ENCODE measurements at places on chromosomes 16 and 17.

GRCh38 chr16:1002399-1003166, 21.0 kb downstream of the SOX8 start:
- DNase-seq = no peak

- DNase-seq = no peak
These were observed 6.9 kb upstream of the WDR59 start for GRCh38 chr16:74991593-74992403.

GRCh38 chr17:18981642-18982424, 22.7 kb downstream of the FAM83G start:
- no peak for DNase-seq

DNA sequence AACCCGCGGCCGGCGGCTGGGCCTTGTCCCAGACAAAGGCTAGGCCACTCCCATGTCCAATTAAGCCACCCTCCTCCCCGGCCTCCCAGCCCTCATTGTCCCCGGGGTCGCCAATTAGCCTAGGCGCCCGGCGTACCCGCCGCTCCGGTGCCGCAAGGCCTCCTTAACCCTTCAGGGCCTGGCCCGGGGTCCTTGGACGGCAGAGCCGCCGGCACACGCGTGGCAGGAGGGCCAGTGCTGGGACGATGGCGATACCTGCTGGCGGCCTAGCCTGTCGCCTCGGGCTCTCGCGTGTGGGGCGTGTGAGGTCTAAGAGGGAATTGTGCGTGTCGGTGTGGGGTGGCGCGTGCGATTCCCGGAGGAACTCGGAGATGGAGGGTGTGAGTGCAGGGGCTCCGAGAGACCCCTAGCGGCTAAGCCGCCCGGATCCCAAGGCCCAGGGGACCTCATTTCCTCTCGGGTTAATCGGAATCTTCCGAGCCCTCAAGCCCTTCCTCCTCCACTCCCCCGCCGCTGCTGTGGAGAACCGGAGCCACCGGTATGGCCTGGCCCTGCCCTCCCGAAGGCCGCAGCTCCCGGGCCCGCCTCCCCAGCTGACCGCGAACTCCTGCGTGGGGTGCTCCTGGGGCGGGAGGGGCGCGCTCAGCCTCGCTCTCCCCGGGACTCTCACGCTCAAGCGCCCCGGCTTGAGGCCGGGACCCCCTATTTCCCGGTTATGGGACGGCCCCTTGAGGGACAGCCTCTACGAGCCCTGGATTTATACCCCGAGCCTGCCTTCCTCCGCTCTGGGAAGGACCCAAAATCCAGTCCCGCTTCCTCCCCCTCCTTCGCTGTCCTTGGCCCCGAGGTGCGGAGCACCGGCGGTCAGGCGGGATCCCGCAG, 11.9 kb downstream of the TBX2 start:
- DNase-seq = no peak

DNA sequence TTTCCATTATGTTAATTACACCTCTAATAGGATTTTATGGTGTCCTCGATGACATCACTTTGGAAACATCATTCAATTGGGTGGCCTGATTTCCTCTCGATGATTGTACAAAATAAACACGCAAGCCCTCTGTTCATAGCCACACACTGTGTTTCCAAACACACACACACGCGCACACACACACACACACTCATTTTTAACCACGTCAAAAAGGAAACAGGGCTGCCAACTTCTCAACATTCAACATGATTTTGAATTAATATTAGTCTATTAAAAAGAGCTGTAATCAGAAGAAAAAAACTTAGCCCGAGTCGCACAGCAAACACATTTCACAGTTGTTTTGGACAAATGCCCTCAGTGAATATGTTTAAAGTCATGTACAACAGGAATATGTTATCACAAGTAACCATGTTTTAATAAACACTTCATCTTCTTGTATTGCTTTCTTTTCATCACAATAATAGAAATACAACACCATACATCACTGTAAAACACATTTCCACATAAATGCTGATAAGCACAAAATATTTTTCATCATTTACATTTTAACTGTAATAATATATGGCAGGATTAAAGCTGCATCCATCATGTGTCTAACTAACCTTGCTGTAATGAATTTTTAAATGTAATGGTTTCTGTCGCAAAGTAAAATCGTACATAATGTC, 219.1 kb upstream of the IRX3 start:
- no peak for DNase-seq

GRCh38 chr17:18037486-18037885, 1.5 kb downstream of the ATPAF2 start:
- no peak for DNase-seq

DNA sequence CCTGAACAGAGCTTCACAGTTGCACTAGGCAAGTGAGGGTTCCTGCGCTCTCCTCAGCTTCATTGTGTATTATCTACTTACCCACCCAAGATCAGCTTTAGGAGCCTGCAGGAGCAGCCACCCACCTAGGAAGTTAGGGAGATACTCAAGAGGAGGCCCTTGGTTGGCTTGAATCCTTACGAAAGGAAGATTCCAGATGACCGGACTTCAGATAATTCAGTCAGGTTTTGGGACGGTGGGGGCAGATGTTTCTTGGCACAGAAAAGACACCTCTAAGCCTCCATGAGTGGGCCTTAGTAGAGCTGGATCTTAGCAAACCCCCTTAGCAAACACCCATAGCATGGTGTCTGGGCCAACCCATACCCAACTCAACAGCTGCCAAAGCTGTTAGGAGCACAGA, 2.4 kb upstream of the CBFB start:
- DNase-seq = no peak

- no peak for DNase-seq
These were observed 1.6 kb upstream of the MRPL38 start for GRCh38 chr17:75906143-75906884.

DNA sequence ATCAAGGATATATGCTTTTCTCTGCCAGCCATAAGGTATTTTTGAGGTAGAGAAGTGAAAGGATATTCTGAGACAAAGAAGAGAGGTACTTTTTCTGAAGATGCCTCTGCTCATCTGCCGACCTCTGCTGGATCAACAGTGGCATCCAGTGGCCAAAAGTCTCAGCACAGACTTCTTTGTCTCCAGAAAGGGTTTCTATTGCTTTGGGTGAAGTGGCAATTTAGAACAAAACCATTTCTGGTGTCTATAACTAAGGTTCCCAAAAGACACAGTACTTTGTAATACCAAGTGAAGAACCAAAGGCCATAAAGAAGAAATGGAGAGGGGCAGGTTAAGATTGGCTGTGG, 155.2 kb upstream of the C17orf78 start:
- no peak for DNase-seq

GRCh38 chr16:69935278-69935711, 15.8 kb upstream of the CLEC18A start:
- no peak for DNase-seq

GRCh38 chr16:73886426-73886825, 410.2 kb upstream of the PSMD7 start:
- no peak for DNase-seq

- no peak for DNase-seq
These were observed 18.6 kb downstream of the GAN start for GRCh38 chr16:81333356-81333755.

DNA sequence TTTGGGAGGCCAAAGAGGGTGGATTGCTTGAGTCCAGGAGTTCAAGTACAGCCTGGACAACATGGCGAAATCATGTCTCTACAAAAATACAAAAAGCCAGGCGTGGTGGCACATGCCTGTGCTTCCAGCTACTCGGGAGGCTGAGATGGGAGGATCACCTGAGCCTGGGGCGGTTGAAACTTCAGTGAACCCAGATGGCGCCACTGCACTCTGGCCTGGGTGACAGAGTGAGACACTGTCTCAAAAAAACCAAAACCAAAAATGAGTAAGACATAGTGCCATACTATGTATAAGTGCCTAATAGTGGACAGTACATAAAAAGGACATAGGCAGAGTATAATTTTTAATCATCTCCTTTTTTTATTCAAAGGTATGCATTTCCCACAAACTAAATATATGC, 4.0 kb downstream of the CTC1 start:
- DNase-seq = no peak

DNA sequence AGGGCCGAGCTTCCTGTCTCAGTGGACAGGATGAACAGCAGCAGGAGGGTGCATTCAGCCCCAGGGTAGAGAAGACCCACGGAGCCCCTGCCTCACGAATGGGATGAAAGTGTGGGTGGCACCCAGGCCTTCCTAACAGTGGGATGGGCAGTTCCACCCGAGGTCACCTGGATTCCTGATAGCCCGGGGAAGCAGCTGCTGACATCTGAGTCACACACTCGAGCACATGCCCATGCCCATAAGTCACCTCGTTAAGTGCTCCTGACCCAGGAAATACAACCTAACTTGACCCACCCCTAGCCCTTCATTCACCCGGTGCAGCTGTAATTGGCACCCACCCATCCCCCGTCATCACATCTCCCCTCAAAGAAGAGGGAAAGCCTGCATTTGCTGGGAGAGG, 85.3 kb upstream of the FOXF1 start:
- DNase-seq = no peak

DNA sequence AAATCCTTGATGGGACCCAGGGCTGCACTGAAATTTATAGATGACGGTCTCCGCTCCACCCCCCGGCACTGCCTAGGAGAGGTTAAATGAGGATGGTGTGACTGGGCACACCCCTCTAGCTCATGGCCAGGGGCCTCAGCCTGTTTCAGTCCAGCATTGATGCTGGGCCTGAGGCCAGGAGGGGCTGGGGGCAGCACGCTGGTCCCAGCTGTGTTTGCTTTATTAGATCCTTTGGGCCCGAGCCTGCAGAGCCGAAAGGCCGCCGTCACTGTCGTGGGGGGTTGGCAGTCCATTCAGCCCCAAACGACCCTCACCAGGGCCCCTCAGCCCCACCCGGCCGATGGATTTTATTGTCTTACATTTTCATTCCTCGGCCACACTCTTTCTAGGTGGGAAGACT, 10.8 kb upstream of the DOK4 start:
- no peak for DNase-seq

GRCh38 chr17:57601143-57601735, 143.9 kb downstream of the CCDC182 start:
- no peak for DNase-seq

GRCh38 chr17:7945651-7946050, 13.6 kb downstream of the CNTROB start:
- no peak for DNase-seq

DNA sequence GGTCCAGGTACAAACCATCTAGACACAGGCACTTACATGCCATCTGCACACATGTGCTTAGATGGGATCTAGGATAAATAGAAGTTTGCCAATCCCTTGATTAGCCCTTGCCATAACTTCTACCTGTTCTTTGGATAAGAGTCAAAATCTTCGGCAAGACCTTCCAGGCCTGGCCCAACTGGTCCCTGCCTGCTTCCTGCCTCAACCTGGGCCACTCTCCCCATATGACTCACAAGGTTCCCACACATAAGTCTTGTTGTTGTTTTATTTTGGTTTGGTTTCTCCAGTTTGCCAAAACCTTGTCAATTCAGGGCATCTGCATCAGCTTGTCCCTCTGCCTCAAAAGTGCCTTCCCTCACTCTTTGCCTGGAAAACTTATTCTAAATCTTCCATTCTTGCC, 95.3 kb upstream of the XYLT1 start:
- DNase-seq = no peak

- DNase-seq = no peak
These were observed 235.8 kb upstream of the NLRP1 start for GRCh38 chr17:5819921-5820685.

GRCh38 chr17:63150490-63150889, 184.5 kb downstream of the TANC2 start:
- DNase-seq = no peak

DNA sequence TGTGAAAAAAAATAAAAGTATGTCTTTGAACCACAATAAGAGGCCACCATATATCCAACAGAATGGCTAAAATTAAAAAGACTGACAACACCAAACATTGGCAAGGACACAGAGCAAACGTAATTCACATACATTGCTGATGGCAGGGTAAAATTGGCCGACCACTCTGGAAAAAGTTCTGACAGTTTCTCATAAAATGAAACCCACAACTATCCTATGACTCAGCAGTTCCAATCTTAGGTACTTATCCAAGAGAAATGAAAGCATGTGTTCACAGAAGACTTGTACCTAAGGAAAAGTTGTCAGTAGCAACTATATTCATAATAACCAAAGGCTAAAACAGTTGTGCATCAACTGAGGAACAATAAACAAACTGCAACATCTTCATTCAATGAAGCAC, 357.3 kb upstream of the XYLT1 start:
- no peak for DNase-seq

DNA sequence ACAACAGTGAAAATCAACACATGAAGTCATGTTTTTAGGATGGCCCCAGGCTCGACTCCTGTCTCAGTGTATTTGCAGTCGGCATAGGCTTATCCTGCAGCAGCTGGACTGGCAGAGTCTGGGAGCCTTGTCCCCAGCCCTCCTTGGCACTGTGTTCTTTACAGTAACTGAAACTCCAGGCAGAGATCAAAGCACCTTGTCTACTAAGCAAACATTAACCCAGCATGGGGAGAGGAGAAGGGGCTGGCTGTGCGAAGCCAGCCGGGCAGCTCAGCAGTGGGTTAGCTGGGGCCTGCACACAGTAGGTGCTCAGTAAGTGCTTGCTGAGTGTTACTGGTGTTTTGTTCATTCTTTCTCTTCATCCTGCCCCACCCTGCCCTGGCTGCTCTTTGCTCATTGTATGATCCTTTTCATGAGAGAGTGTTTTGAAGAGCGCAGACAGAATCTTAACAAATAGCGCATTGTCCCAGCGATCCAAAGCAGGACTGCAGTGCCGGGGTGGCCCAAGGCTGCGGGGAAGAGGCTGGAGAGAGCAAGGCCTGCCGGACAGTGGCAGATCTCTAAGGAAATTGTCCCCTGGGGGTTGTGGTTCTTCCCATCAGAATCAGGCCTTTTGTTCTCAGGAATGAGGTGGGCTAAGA, 23.5 kb upstream of the ITGB4 start:
- DNase-seq = no peak

GRCh38 chr16:61926766-61927165, 109.5 kb downstream of the CDH8 start:
- DNase-seq = no peak

DNA sequence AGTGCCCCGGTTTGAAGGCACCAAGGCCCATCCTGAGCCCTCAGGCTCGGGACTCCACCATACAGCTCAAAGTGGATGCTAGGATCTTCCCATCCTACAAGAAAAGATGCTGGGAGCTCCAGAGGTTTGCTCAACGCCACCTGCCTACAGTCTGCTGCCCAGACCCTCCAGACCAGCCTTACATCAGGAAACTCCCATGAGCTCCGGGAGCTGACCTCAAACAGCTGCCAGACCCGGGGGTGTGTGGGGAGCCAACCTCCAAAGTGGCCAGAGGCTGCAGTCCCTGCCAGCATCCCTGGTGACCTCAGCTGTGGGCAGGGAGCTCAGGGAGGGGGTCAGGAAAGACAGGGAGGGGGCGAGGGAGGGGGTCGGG, 43.8 kb downstream of the C16orf82 start:
- no peak for DNase-seq

DNA sequence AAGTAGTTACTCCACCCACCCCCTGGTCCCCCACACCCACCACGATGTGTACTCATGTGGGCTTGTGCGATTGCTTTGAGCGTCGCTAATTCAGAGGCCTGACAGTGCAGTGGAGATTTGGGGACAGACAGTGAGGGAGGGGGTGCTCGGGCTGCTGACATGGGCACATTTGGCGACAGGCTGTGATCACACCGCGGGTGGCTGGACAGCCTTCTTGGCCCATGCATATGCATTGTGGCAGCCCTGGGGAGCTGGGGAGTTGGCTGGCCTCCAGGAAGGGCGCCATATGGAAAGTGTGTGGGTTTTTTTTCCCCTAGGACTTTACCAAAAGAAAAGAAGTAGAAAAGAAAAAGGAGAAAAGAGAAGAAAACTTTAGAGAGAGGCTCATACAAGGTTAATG, 275.5 kb upstream of the N4BP1 start:
- no peak for DNase-seq

- no peak for DNase-seq
These were observed 56.9 kb downstream of the MSI2 start for GRCh38 chr17:57313097-57313835.

GRCh38 chr17:43015579-43015978, 6.6 kb downstream of the VAT1 start:
- DNase-seq = no peak
